ENCODE measurements at places on chromosomes 5 and 9. TPM values are rescaled to one million over a fixed set of nuclear protein-coding genes. Genes with fewer than 3 reads are reported as not detected.

DNA sequence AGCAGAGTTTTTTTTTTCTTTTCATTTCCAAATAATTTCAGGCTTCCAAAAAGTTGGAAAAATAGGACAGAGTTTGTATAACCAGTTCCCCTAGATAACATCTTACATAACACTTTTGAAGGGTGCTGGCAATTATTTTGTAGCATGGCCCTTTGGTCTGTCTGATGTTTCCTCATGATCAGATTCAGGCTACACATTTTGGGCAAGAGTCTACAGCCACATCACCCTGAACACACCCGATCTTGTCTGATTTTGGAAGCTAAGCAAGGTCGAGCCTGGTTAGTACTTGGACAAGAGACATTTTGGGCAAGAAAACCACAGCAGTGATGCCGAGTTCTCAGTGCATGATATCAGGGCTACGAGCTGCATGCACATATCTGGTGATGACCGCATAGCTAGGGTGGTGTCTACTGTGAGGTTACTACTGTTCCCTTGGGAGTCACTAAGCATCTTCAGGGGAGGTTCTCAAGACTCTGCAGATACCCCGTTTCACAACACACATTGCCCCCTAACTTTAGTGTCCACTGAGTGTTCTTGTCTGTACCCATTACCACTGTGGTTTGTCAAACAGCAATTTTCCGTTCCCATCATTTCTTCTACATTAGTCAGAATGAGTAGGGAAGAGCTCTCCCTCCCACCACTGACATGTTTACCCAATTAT lies 86.2 kb downstream of the TTC39B start:
- DNase-seq, result no peak

GRCh38 chr5:142499591-142500226 lies 174.9 kb upstream of the SPRY4 start:
- no peak for DNase-seq

PNPLA7 gene
- total RNA-seq, result 3.4 TPM

GRCh38 chr9:93630806-93631411 lies 54.5 kb downstream of the PHF2 start:
- no peak for DNase-seq

MEGF10 gene
- not detected for total RNA-seq
